ENCODE measurements at places on chromosomes 7 and 10.

- DNase-seq: no peak
Measured at GRCh38 chr7:149877890-149878522, 4.2 kb downstream of the ATP6V0E2 start.

DNA sequence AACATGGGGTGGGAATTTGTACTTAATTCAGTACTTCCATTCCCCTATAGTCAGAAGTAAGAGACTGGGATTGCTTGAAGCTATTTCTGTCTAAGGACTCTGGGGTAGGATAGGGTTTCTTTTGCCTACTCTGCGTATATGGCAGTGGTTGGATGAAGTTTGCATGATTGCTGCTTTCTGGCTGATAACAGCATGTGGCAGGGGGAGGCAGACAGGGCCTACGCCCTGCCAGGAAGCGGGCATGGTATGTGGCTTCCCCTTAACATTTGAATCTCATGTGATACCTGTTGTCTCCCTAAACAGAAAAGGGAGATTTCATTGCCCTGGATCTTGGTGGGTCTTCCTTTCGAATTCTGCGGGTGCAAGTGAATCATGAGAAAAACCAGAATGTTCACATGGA, 57.1 kb downstream of the TACR2 start:
- peak; percentile 41 for DNase-seq

GRCh38 chr10:79984851-79985250, 35.9 kb upstream of the SFTPD start:
- DNase-seq: no peak

DNA sequence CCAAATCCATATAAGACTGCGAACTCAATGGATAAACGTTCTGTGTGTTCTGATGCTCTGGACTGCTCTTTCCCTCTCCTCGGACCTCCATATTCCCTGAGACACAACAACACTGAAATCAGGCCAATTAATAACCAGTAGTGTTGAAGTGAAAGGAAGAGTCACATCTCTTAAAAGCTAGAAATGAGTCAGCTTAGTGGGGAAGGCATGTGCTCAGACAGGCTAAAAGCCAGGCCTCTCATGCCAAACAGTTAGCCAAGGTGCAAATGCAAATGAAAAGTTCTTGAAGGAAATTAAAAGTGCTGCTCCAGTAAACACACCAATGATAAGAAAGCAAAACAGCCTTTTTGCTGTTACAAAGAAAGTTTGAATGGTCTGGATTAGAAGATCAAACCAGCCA, 29.3 kb downstream of the TNS3 start:
- DNase-seq: no peak

DNA sequence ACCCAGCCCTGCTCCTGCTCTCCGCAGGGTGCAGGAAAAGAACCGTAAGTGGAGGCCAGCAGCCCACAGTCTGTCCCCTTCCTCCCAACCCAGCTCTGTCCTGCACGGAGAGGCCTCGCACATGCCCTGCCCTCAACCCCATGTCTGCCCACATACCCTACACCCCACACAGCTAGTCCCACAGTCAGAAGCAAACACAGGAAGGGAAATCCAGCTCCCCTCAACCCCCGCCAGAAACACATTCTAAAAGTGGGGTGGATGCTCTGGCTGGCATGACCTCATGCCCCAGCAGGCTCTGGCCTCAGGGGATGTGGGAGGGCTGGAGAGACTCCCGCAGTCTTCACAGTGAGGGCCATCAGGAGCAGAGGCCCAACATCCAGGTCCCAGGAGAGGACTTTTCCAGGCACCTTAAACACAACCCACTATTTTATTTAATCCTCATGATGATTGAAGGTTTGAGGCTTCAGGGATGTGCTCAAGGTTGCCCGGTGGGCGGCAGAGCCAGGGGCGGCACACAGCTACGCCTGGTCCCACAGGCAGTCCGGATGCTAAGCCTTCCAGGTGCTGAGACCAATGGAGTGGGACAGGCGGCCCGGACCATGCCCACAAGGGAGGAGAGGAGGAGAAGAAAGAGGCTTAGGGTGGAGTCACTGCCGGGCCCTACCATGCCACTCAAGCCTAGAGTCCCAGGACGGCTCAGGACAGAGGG, 29.9 kb downstream of the CALML5 start:
- no peak for DNase-seq
